ENCODE measurements at places on chromosomes 11 and 22.

GRCh38 chr11:124753624-124754023, 1.6 kb upstream of the VSIG2 start:
- peaks cover 27% of the 10 kb centered on the region for H3K27me3 ChIP-seq
- H3K27ac ChIP-seq, result no peak overlapping the region
- H3K4me3 ChIP-seq, result no peak overlapping the region

DNA sequence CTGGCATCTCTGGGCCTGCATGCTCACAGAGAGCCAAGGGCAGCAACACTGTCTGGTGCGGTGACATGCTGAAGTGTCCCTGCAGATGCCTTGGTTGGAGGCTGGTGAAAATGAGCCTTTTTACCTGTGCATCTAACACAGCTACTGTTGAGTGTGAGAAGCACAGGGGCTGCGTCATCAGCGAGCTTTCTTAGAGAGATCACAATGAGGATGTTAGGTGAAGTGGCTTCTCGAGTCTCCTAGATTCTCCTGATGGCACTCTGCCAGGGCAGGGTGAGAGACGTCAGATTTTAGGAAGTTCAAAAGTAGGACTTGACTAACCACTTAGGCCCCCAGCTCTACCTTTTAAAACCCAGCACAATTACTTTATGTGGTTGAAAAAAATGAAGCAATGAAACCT, 3.6 kb upstream of the SLC15A3 start:
- peaks cover 14% of the 10 kb centered on the region for H3K4me1 ChIP-seq
- no peaks in the 10 kb centered on the region for H3K27me3 ChIP-seq
- no peak for DNase-seq
- H3K4me3 ChIP-seq, result no peak overlapping the region

- no peak overlapping the region for H3K27ac ChIP-seq
- no peaks in the 10 kb centered on the region for H3K36me3 ChIP-seq
- no peak for DNase-seq
- H3K4me3 ChIP-seq, result no peak overlapping the region
- H3K27me3 ChIP-seq, result no peaks in the 10 kb centered on the region
- H3K4me1 ChIP-seq, result no peaks in the 10 kb centered on the region
These were observed 149.5 kb downstream of the PGR start for GRCh38 chr11:100980156-100980555.

DNA sequence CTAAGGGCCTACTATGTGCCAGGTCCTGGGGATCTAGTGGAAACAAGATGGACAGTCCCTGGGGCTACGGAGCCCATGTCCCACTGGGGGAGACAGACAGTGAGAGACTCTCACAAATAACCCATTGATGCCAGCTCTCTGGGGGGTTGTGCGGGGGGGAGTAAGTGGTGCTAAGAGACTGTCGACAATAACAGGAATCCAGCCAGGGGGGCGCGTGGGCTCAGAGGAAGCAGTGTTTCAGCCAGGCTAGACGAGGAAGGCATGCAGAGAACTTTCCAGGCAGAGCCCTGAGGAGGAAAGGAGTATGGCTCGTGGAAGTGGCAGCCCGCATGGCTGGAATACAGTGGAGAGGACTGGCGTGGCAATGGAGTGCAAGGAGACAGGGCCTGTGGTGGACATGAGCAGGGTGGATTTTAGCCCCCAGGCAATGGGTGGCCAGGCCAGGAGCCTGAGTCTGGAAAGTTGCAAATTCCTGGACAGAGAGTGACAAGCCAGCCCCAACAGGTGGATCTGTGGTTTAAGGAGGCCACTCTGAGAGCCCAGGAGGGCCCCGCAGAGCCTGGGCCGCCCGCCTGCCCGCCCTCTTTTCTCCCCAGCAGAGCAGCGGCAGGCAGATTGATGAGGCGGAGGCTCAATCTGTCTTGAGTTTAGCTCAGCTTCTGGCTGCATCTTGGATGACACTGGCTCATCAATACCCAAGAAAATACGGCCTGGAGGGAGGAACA, 40.0 kb upstream of the TCF20 start:
- H3K4me1 ChIP-seq, result peaks cover 54% of the 10 kb centered on the region
- no peaks in the 10 kb centered on the region for H3K27me3 ChIP-seq
- no peak overlapping the region for H3K4me3 ChIP-seq
- DNase-seq, result no peak

GRCh38 chr11:119156496-119156895, 7.6 kb downstream of the ABCG4 start:
- peaks cover 3% of the 10 kb centered on the region for H3K27me3 ChIP-seq
- H3K36me3 ChIP-seq, result no peaks in the 10 kb centered on the region
- H3K27ac ChIP-seq, result no peak overlapping the region
- no peak overlapping the region for H3K4me3 ChIP-seq

DNA sequence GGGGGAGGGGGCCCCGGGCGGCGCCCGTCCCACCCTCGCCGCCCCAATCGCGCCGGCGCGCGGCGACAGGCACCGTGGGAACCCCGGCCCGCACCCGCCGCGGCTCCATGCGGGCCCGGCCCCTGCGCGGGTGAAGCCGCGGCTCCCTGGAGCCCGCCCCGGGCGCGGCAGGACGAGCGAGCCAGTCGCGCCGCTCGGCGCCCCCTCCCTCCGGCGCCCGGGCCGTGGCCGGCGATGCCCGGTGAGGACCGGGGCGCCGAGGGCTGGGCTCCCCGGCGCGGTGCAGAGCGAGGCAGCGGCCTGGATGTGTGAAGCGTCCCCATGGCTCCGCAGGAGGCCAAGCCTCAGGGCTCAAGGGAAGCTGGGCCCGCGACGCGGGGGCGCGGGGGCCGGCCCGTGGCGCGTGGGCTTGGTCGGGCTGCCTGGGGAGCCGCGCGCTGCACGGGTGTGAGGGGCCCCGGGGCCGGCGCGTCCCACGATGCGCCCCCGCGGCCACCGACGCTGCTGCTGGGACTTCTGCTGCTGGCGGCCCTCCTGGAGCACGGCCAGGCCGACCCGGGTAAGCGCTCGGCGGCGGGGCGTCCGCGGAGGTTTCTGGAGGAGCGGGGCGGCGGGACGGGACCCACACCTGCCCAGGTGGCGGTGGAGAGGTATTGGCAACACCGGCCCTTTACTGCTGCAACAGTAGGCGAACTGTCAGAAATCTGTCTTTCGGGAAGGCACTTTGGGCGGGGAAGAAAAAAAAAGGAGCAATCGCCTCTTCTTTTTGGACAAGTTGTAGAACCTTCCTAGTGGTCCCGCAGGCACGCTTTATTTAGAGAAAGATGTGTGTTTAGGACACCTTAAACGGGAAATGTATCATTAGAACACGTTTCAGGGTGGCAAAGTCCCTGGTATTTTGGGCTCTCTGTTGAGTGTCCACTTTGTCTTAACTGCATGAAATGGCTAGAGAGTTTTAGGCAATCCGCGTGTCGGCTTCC, 119.4 kb downstream of the HIPK3 start:
- H3K27ac ChIP-seq, result no peak overlapping the region
- H3K27me3 ChIP-seq, result peaks cover 53% of the 10 kb centered on the region
- H3K36me3 ChIP-seq, result no peaks in the 10 kb centered on the region

GRCh38 chr11:117916956-117917355, 12.2 kb downstream of the TMPRSS13 start:
- no peaks in the 10 kb centered on the region for H3K27me3 ChIP-seq
- H3K27ac ChIP-seq, result no peak overlapping the region
- no peak overlapping the region for H3K4me3 ChIP-seq
- no peaks in the 10 kb centered on the region for H3K36me3 ChIP-seq
- no peak for DNase-seq

- no peak overlapping the region for H3K4me3 ChIP-seq
- H3K36me3 ChIP-seq, result peaks cover 11% of the 10 kb centered on the region
- peaks cover 29% of the 10 kb centered on the region for H3K4me1 ChIP-seq
- no peak overlapping the region for H3K27ac ChIP-seq
These were observed 46.4 kb downstream of the RAB30 start for GRCh38 chr11:83025267-83025704.

- H3K27ac ChIP-seq, result peak overlapping the region; percentile 93
- peaks cover 56% of the 10 kb centered on the region for H3K4me1 ChIP-seq
- peak overlapping the region; percentile 54 for H3K4me3 ChIP-seq
- DNase-seq, result peak; percentile 83
- H3K36me3 ChIP-seq, result peaks cover 20% of the 10 kb centered on the region
These were observed 187.2 kb downstream of the MAML2 start for GRCh38 chr11:96155627-96156378.

- H3K27me3 ChIP-seq, result no peaks in the 10 kb centered on the region
- H3K4me3 ChIP-seq, result no peak overlapping the region
- peaks cover 2% of the 10 kb centered on the region for H3K36me3 ChIP-seq
- DNase-seq, result no peak
- no peak overlapping the region for H3K27ac ChIP-seq
These were observed 110.0 kb downstream of the TIMP3 start for GRCh38 chr22:32911503-32911902.

GRCh38 chr11:113470233-113470632, 5.0 kb downstream of the DRD2 start:
- H3K36me3 ChIP-seq, result no peaks in the 10 kb centered on the region
- H3K4me3 ChIP-seq, result no peak overlapping the region
- no peak overlapping the region for H3K27ac ChIP-seq
- H3K27me3 ChIP-seq, result peaks cover 34% of the 10 kb centered on the region

GRCh38 chr11:35050541-35050995, 88.4 kb upstream of the CD44 start:
- no peak for DNase-seq
- H3K4me3 ChIP-seq, result peak overlapping the region; percentile 68
- H3K4me1 ChIP-seq, result peaks cover 58% of the 10 kb centered on the region
- no peaks in the 10 kb centered on the region for H3K27me3 ChIP-seq

GRCh38 chr11:57288771-57289579, 35.8 kb downstream of the TNKS1BP1 start:
- no peak overlapping the region for H3K4me3 ChIP-seq
- no peak overlapping the region for H3K27ac ChIP-seq
- H3K4me1 ChIP-seq, result no peaks in the 10 kb centered on the region
- peaks cover 8% of the 10 kb centered on the region for H3K27me3 ChIP-seq
- H3K36me3 ChIP-seq, result no peaks in the 10 kb centered on the region
- no peak for DNase-seq

DNA sequence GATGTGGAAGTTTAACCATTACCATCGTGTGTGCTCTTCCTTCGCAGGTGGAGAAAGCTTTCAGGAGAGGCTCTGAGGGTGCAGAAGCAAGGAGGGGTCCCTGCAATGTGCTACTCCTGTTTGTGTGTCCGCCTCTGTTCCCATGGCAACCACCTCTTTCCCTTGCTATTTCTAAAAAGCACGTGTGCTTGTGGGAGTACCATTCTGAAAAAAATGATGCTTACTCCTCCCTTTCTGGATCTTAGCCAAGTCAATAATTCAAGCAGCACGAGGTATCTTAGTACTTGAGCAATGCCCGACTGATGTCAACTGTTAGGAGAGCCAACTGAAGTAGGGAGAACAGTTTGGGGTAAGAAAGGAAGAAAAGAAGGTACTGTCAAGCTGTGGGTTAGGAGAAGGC, 628.7 kb downstream of the NTM start:
- H3K27ac ChIP-seq, result no peak overlapping the region
- H3K27me3 ChIP-seq, result no peaks in the 10 kb centered on the region
- no peak overlapping the region for H3K4me3 ChIP-seq
- DNase-seq, result no peak
- no peaks in the 10 kb centered on the region for H3K4me1 ChIP-seq
